ENCODE measurements at places on chromosomes 3 and 15. TPM values are rescaled to one million over a fixed set of nuclear protein-coding genes. Genes with fewer than 3 reads are reported as not detected.

DNA sequence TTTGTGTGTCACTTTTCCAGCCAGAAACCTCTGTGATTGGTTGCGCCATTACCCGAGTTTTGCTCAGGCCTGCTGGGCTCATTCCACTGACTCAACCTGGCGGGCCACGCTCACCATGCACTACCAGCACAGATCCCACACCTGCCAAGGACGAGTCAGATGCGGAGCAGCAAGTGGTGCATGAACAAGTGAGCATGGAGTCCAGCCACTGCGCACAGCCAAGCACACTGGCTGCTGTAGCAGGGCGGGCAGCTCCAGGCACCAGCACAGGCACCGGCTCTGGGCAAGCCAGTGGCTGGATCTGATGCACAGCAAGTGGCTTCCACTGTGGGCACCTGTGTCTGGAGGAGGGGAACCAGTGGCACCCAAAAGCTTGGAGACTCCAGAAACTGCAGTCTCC is 110.4 kb downstream of the CBLB start:
- DNase-seq: no peak
- H3K27ac ChIP-seq: no peak overlapping the region
- H3K4me1 ChIP-seq: peaks cover 19% of the 10 kb centered on the region
- peaks cover 41% of the 10 kb centered on the region for H3K36me3 ChIP-seq
- H3K4me3 ChIP-seq: no peak overlapping the region
- no peaks in the 10 kb centered on the region for H3K27me3 ChIP-seq

Gene PP2D1
- total RNA-seq: not detected

Gene ATP11B
- 167 TPM for total RNA-seq

- no peak for DNase-seq
- H3K36me3 ChIP-seq: peaks cover 58% of the 10 kb centered on the region
- no peak overlapping the region for H3K27ac ChIP-seq
These were observed 275.6 kb downstream of the BBX start for GRCh38 chr3:107798381-107798780.

Gene COL8A1
- total RNA-seq: 11.7 TPM

Gene CACNA2D2
- 7.2 TPM for total RNA-seq

- H3K4me1 ChIP-seq: peaks cover 23% of the 10 kb centered on the region
- H3K27me3 ChIP-seq: peaks cover 20% of the 10 kb centered on the region
- no peak for DNase-seq
These were observed 604 bp upstream of the MED12L start for GRCh38 chr3:151084893-151085226.

Gene TM4SF4
- 10.4 TPM for total RNA-seq

DNA sequence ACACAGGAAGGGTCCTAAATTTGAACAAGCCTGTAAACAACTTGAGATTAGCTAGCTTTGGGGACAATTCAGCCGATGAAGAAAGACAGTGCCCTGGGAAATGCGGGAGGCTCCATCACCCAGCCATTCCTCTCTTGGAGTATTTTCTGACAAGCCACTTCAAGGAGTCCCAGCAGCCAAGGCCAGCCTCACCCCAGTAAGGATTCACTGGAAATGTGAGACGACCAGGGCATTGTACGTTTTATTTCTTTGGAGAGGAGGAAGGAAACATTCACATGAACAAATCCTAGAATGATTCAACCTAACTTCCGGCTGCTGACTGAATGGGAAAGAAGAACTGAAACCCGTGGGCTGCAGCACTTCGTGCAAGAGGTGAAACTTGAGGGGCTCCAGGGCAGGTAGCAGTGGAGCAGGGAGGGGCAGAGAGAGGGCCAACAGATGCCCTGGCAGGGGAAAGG is 116.4 kb upstream of the ARHGEF3 start:
- no peak overlapping the region for H3K27ac ChIP-seq
- DNase-seq: no peak
- H3K4me1 ChIP-seq: peaks cover under 1% of the 10 kb centered on the region
- H3K4me3 ChIP-seq: no peak overlapping the region
- H3K36me3 ChIP-seq: no peaks in the 10 kb centered on the region

Gene B3GNT5
- total RNA-seq: 39.7 TPM

Gene CRYGS
- 1.8 TPM for total RNA-seq

GRCh38 chr15:71638876-71639275 is 171.5 kb upstream of the NR2E3 start:
- H3K4me1 ChIP-seq: no peaks in the 10 kb centered on the region
- H3K27ac ChIP-seq: no peak overlapping the region
- DNase-seq: no peak
- no peak overlapping the region for H3K4me3 ChIP-seq
- no peaks in the 10 kb centered on the region for H3K36me3 ChIP-seq
- H3K27me3 ChIP-seq: no peaks in the 10 kb centered on the region

- H3K4me1 ChIP-seq: no peaks in the 10 kb centered on the region
- H3K27ac ChIP-seq: no peak overlapping the region
- no peaks in the 10 kb centered on the region for H3K36me3 ChIP-seq
- no peak overlapping the region for H3K4me3 ChIP-seq
- no peak for DNase-seq
- H3K27me3 ChIP-seq: no peaks in the 10 kb centered on the region
These were observed 787.7 kb downstream of the NAALADL2 start for GRCh38 chr3:175646865-175647264.

- no peak overlapping the region for H3K4me3 ChIP-seq
- H3K36me3 ChIP-seq: no peaks in the 10 kb centered on the region
- no peak overlapping the region for H3K27ac ChIP-seq
- peak; percentile 28 for DNase-seq
These were observed 56.5 kb upstream of the PLSCR4 start for GRCh38 chr3:146307456-146307725.

GRCh38 chr3:170361711-170362110 is 4.2 kb downstream of the SKIL start:
- no peak overlapping the region for H3K27ac ChIP-seq
- peak overlapping the region; percentile 71 for H3K4me3 ChIP-seq
- H3K36me3 ChIP-seq: peaks cover 9% of the 10 kb centered on the region
- DNase-seq: no peak

GRCh38 chr15:30043211-30043655 is 39.5 kb upstream of the GOLGA8J start:
- H3K36me3 ChIP-seq: no peaks in the 10 kb centered on the region
- peak; percentile 39 for DNase-seq
- H3K27me3 ChIP-seq: no peaks in the 10 kb centered on the region
- H3K27ac ChIP-seq: no peak overlapping the region
- H3K4me3 ChIP-seq: no peak overlapping the region

Gene CPA3
- 19.8 TPM for total RNA-seq

- peak; percentile 47 for DNase-seq
- peaks cover 33% of the 10 kb centered on the region for H3K4me1 ChIP-seq
- peak overlapping the region; percentile 39 for H3K27ac ChIP-seq
- no peak overlapping the region for H3K4me3 ChIP-seq
These were observed 1.9 kb upstream of the RAB43 start for GRCh38 chr3:129123314-129124060.

Gene ATP13A5
- not detected for total RNA-seq

Gene ZNF385D
- not detected for total RNA-seq

DNA sequence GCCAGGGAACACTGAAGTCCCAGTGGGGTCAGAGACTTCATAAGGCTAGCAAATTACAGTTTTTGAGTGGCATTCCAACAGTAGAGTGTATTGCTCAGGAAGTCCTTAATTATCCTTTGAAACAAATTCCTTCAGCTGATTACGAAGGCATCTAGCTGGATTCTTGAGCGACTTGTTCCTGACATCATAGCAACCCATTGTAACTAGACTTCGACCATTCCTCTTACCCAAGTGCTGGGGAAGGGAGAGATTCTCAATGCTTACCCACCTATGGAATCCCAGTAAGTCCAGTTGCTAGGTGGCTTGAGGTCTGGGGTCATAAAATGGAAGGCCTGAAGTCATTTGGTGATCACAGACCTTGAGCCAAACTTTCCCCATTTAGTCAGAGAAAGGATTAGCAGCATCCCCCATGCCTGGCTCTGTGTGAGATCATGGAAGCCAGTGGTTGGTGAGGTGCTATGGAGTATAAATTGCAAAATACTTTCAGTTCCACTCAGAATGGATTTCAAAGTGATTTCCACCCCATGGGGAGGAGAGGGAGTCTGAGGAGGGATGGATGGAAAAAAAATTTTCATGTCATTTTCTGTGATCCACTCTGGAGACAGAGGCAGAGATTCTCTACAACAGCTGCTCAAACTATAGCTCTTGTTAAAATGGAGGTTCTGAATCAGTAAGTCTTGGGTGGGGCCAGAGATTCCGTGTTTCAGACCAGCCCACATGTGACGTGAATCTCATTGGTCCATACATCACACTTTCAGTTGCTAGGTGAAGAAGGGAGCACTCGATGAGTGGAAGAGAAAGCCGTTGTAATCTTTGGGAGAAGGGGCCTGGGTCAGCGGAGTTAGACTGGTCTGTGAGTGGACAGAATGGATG is 45.7 kb downstream of the CD86 start:
- no peak overlapping the region for H3K4me3 ChIP-seq
- H3K4me1 ChIP-seq: no peaks in the 10 kb centered on the region
- H3K27me3 ChIP-seq: peaks cover 8% of the 10 kb centered on the region
- peak; percentile 24 for DNase-seq
- H3K27ac ChIP-seq: no peak overlapping the region
- H3K36me3 ChIP-seq: no peaks in the 10 kb centered on the region

DNA sequence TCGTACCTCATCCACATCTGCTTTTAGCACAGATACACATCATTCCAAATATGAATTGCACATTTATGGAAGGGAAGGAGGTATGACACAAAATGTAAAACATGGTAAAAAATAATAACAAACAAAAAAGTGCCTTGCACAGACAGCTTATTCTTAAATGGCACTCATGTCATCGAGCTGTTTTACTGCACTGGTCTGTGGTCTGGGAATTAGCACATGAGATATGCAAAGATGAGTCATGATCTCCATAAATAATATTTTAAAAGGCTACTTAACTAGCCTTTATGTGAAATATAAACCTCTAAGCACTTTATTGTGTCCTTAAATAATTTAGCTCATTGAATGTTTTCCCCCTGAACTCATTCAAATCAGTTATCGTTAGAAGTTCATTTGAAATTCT is 142.2 kb upstream of the ZNF385D start:
- no peaks in the 10 kb centered on the region for H3K36me3 ChIP-seq
- H3K4me1 ChIP-seq: no peaks in the 10 kb centered on the region
- H3K27me3 ChIP-seq: no peaks in the 10 kb centered on the region
- H3K27ac ChIP-seq: no peak overlapping the region
- H3K4me3 ChIP-seq: no peak overlapping the region
- DNase-seq: no peak

- no peaks in the 10 kb centered on the region for H3K36me3 ChIP-seq
- H3K27me3 ChIP-seq: no peaks in the 10 kb centered on the region
- no peak overlapping the region for H3K4me3 ChIP-seq
- no peak overlapping the region for H3K27ac ChIP-seq
These were observed 127.4 kb downstream of the UBE2E2 start for GRCh38 chr3:23330568-23330967.

Gene LIPH
- 15.2 TPM for total RNA-seq

DNA sequence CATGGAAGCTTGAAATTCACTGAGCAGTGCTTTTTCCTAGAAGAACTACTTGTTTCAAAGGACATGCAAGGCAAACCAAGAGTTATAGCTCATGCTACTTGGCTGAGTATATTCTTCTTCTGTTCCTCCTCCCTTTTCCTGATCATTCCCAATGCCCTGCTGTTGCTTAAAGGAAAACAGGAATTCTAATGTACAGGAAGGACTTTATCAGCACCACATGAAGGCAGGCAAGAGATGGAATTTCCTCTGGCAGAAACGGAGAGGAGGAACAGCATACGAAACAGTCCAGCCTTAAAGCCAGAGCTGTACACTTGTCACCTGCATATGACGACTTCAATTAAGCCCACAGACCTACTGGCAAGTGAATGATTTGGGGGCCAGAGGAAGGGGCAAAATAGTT is 15.7 kb downstream of the MEIS2 start:
- no peak for DNase-seq
- no peaks in the 10 kb centered on the region for H3K27me3 ChIP-seq

DNA sequence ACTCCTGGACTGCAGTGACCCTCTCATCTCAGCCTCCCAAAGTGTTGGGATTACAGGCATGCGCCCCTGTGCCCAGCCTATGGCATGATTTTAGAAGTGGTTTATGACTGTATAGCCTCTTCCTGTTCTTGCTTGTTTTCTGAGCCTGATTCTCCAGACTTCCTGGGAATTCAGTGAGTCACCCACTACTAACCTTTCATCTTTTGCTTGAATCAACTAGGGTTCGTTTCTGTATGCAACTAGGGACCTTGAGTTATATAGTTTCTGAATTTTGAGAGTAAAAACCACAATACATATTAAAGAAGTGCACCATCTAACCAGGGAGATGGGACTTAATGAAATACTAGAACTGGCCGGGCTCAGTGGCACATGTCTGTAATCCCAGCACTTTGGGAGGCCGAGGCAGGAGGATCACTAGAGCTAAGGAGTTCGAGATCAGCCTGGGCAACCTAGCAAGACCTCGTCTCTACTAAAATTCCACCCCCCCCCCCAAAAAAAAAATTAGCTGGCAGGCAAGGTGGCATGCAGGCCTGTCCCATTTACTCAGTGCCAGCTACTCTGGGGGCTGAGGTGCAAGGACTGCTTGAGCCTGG is 76.0 kb downstream of the ZNF609 start:
- H3K36me3 ChIP-seq: peaks cover 6% of the 10 kb centered on the region
- H3K4me1 ChIP-seq: peaks cover 10% of the 10 kb centered on the region
- H3K27me3 ChIP-seq: no peaks in the 10 kb centered on the region
- no peak overlapping the region for H3K4me3 ChIP-seq

GRCh38 chr3:184177331-184177731 is 2.7 kb downstream of the AP2M1 start:
- DNase-seq: no peak
- H3K4me3 ChIP-seq: no peak overlapping the region
- no peaks in the 10 kb centered on the region for H3K27me3 ChIP-seq
- peaks cover 61% of the 10 kb centered on the region for H3K4me1 ChIP-seq
- peaks cover 52% of the 10 kb centered on the region for H3K36me3 ChIP-seq

DNA sequence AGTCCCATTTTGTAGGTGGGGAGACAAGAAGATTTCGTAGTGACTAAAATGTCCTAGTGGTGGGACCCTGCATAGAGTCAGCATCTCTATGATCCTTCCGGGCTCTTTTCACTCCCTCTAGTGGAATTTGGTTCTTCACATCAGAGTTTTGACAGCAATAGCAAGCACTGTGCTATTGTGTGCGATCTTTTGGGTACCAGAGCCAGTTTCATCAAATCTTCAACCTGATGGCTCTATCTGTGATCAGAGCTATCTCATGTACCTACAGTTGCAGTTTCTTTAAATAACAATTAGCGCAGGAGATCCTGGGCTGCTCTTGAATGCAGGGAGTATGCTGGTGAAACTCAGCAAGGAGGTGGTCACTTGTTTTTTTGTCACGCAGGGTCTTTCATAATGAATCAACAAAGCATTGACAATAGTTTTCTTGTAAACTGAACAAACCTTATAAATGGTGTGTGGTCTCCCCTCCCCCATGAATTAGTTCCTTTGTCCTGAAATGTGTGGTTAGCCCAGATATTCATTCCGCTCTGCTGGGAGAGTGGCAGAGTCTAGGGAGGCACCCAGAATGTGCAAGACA is 257.2 kb upstream of the SOX2 start:
- H3K36me3 ChIP-seq: no peaks in the 10 kb centered on the region
- DNase-seq: no peak
- H3K27ac ChIP-seq: no peak overlapping the region
- no peaks in the 10 kb centered on the region for H3K27me3 ChIP-seq
- H3K4me3 ChIP-seq: no peak overlapping the region

Gene CGNL1
- 29.3 TPM for total RNA-seq

Gene SI
- total RNA-seq: not detected

Measured in stomach (tissue), 19 donors.